ENCODE measurements at places on chromosomes 4 and X.

DNA sequence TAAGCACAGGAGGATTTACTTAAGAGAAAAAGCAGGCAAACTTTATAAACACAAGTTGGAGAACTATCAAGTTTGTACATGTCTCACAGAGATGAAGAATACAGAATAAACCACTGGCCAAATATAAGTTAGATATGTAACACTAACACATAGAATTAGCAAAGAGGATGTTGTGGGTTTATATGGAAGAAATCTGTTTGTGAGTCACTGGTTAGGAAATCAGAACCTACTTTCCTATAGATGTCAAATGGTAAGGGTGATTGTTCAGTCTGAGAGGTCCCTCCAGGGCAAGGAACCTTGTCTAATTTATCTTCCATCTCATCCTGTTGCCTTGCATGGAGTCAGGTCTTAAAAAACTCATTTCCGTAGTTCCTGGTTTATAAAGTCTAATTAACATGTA, 14.8 kb upstream of the ART3 start:
- no peak for DNase-seq

DNA sequence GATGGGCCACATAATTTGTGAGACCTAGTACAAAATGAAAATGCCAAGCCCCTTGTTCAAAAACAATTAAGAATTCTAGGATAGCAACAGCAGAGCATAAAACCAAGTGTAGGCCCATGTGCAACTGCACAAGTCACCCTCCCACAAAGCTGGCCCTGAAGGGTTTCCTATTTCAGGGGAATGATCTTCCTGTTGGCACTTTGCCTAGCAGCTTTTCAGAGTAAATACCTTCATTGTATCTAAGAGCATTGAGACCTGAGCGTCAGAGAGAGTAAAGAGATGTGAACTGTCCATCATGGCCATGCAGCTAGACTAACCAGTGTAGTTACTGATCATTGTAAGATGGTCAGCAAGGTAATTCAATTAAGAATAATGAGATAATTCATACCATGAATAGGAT, 113.6 kb downstream of the CNKSR2 start:
- DNase-seq: no peak

DNA sequence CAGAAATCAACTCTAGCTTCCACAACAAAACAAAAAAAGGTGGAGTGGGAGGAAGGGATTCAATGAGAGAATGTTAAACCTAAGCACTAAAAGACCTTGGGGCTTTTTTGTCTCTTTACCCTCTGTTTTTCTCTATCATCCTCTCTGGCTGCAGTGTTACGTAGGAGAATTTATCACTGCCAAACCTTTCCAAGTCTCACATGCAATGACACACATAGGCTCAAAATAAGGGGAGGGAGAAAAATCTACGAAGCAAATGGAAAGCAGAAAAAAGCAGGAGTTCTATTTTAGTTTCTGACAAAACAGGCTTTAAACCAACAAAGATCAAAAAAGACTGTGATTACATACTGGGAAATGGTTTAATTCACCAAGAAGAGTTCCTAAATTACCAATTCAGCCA, 152.1 kb downstream of the ADGRA3 start:
- DNase-seq: no peak

- DNase-seq: no peak
Measured at GRCh38 chrX:154412468-154412867, 1.1 kb downstream of the TAFAZZIN start.

GRCh38 chr4:82275431-82276331, 98.1 kb downstream of the HNRNPD start:
- DNase-seq: no peak
